ENCODE measurements at places on chromosomes 11 and 22.

DNA sequence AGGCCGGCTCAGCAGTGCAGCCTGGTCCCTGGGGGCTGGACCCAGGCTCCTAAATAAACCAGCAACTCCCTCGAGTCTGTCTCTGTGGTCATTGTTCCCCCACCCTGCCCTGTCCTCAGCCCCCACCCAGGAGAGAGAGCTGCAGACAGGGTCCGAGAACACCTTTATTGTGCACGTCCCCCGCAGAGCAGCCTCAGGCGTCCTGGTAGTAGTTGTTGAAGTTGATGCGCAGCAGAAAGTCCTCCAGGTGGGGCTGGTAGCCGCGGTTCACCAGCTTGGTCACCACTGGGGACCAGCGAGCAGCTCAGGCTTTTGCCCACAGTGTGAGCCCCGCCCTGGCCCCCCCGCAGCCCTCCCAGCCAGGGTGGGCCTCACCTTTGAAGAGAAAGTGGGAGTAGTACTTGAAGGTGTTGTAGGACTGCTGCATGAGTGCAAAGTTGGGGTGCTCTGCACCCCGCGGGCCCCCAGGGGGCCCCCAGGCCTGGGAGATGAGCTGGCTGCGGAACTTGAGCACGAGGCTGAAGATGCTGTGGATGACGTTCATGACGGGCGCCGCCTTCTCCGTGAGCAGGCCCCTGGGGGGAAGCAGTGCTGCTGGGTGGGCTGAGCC lies 16.8 kb downstream of the SELENOO start:
- DNase-seq = no peak

- no peak for DNase-seq
Measured at GRCh38 chr11:46273511-46274205, 3.8 kb upstream of the CREB3L1 start.

DNA sequence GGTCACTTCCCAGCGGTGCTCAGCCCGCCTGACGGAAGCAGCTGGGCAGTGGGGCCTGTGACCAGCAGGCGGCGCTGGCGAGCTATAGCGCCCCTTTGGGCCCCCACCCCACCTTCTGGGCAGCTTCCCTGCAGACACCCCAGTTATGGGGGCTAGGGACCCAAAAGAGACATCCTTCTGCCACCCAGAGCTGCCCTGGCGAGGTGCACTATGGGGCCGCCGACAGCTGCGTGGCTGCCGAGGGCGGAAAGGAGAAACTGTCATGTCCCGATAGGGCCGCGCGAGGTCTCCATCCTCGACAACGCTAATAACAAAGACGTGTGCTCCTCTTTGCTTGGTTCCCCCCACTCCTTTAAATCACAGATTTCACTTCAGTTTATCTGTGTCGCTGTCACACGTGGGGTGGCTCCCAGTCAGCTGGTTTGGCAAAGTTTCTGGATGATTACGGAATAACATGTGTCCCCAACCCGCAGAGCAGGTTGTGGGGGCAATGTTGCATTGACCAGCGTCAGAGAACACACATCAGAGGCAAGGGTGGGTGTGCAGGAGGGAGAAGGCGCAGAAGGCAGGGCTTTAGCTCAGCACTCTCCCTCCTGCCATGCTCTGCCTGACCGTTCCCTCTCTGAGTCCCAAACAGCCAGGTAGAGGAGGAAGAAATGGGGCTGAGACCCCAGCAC lies 673 bp upstream of the MYO7A start:
- peak; percentile 40 for DNase-seq

DNA sequence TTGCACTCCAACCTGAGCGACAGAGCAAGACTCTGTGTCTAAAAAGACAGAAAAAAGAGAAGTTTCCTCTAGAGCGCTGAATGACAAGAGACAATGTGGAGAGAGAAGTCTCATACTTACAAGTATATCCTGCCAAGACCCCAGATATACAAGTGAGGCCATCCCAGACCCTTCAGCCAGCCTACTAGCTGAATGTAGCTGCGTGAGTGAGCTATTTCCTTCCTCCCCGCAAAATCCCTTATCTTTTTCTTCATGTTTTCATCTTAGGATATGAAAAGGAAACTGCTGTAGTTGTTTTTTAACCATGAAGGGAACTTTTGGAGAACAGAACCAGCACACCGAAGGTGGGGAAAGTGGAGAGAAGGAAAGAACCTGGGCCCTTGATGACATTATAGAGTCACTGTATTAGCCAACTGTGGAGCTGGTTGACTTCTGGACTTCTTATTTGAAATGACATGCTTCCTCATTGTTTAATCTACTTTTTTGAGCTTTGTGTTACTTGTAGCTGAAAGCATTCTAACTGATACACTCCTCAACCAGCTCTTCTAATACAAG lies 4.4 kb upstream of the DDX17 start:
- DNase-seq = no peak

DNA sequence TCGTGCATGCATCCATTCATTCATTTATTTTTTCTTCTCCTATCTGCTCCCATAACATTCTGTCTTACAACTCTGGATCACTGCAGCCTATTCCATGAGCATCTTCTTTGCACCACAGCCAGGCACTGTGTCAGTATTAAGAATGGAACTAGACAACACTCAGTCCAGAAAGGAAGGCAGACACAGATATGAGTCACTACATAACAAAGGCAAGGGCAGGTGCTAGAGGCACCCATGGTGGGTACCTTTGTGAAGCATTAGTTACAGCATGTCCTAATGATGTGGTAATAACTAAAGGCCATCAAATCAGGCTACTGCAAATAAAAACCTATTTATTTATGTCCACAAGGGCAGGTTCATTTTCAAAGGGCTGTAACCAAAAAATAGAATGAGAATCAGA lies 28.1 kb downstream of the TENM4 start:
- no peak for DNase-seq

DNA sequence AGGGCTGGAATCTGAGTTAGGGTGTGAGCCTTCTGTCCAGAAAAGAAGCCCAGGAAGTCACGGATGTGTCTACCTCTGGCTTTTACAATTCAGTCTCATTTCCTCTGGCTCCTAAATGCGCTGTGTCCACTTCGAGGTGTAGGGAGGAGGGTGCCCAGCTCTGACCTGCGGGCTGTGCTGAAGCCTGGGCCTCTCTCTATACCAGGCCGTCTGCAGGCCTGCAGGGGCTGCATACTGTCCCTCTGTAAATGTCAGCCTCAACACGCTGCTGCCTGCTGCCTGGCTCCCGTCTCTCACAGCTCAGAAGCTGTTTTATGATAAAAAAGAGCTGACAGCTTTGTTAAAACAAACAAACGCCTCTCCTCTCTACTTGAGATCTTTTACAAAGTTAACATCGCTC lies 14.5 kb downstream of the ARVCF start:
- no peak for DNase-seq

DNA sequence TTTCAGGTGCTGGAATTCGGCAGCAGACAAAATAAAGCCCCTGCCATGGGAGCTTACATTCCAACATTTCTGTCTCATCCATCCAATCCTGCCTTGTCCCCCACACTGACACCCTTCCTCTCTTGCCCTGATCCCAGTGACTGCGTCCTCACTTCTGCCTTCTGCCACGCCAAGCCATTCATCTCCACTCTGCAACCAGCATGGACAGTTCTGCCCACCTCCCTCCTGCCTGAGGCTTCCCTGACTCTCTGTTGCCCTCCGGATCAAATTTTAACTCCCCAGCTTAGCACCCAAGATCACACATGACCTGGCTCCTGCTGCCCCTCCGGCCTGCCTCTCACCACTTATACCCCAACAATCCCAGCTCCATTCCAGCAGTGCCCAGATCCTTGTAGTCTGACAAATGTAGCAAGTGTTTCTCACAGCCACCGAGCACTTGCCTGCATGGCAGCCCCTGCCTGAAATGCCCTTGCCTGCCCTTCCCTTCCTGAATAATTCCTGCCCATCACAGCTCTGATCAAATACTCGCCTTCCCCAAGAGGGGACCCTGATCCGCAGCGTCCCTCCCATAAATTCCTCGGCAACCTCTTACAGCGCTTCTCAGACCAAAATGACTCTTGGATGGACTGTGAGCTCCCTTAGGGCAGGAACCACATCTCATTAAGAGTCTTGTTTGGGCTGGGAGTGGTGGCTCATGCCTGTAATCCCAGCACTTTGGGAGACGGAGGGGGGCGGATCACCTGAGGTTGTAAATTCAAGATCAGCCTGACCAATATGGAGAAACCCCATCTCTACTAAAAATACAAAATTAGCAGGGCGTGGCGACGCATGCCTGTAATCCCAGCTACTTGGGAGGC lies 2.3 kb downstream of the ACTN3 start:
- DNase-seq = no peak

- DNase-seq = no peak
Measured at GRCh38 chr22:39666495-39666894, 95.9 kb downstream of the CACNA1I start.

DNA sequence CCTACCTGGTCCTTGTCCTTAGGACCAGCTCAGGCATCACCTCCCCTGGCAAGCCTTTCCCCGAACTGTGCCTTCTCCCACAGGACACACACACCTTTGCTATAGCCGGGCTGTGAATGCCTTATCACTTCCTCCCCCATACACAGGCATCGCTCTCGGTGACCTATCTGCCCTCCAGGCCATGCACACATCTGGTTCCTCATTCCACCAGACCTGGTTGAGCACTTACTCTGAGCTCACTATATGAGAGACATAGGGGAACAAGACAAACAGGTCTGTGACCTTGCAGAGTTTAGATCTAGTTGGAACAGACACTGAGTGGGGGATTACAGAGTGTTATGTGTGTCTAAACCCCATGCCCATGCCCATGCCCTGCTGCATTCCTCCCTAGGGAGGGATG lies 3.1 kb upstream of the BCR start:
- no peak for DNase-seq
